ENCODE measurements at places on chromosomes 4 and X.
A peak's percentile ranks its signal among the peaks of the same experiment; 100 is the strongest.

DNA sequence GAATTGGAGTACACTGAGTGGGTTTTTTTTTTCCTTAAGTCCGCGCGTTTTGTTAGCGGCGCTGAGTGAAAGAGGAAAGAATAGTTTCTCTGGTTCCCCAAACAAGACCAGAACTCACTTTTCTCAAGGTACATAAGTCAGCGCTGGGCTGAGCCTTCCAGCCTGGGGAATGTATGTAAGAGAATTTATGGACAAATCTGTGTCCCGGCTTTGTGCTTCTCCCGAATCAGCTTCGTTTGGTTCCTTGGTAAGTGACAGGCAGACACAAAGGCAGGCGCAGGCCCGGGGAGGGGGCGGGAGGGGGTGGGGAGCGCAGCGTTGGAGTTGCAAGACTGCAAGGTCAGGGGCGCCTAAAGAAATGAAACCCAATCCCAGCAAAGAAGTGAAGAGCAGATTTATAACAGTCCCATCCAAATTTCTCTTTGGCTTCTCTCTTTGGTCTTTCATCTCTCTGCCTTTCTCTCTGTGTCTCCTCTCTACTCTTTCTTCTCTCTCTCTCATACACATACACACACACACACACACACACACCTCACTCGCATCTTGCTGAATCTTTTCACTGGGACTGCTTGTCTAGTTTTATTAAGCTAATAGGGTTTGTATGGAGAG, 981 bp downstream of the TET2 start:
- no peak for DNase-seq

GRCh38 chrX:144327495-144327894, 443.6 kb downstream of the UBE2NL start:
- no peak for DNase-seq

GRCh38 chr4:9925750-9926439, 95.4 kb downstream of the SLC2A9 start:
- no peak for DNase-seq

- DNase-seq, result peak; percentile 13
Observed at GRCh38 chrX:34379891-34380290, 247.8 kb upstream of the FAM47A start.

DNA sequence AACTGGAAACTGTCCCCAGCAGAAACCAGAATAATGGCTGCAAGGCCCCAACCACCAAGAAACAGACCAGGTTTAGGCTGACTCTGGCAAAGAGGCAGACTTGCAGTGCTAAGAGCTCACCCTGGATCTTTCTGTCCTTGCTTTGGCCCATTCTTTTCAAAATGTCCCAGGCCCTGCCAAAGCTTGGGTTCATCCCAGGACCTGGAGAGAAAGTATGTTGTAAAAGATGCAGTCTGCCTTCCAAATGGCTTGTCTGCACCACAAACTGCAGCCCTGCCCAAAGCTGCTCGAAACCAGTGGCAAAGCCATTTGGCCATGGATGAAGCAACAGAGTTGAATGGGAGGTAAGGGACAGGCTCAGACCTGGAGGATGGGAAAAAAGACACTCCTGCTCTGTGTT, 38.0 kb upstream of the LNX1 start:
- DNase-seq, result no peak

DNA sequence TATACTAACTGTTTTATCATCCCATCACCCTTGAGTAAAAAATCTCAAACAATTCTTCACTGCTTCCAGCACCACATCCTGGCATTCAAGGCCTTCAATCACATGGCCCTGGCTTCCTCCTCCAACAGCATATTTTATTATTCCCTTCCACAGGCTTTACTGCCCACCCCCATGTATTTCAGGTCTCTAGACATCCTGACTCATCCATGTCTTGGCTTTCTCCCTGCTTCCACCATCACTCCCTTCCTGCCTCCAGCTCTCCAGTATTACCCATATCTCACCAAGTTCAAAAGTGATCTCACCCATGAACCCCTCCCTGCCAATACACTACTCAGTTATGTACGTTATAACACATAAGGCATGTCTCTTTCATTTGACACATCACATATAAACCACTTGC, 34.7 kb upstream of the PLAC1 start:
- DNase-seq, result no peak

DNA sequence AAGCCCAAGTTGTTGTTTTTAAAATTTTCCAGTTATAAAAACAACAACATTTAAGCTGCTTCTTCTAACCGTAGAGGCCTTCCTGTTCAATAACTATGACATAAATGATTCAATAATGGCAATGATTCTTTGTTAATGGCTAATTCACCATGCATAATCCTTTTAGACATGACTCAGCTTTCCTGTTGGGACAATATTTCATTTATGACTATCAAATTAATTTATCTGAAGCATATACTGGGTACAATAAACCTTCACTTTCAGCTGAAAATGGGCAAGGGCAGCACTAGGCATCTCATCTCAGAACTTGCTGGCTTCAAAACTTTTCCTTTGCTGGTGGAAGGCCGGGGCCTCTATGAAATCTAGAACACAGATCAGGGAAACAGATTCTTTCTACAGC, 38.9 kb downstream of the TBC1D9 start:
- DNase-seq, result no peak

DNA sequence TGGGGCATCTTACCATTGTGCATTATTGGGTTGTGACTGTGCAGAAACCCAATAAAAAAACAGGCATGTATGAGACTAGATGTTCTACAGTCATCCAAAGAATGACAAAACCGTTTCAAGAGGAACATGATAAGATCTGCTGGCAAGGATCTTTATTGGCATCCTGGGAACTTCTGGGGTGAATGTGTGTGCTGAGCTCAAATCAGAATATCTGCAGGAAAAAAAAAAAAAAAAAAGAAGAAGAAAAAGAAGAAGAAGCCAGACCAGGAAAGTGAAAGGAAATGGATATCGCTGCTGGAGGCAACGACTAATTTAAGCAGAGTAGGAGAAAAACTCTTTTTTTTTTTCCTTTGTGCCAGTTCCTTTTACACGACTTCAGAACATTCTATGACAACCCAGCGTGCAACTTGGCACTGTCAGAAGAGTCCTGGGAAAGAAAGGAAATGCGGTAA, 484.2 kb upstream of the BOD1L1 start:
- no peak for DNase-seq

- no peak for DNase-seq
Observed at GRCh38 chrX:50905334-50905733, 5.2 kb upstream of the BMP15 start.

- DNase-seq, result peak; percentile 76
Observed at GRCh38 chrX:19682712-19683331, 167.5 kb upstream of the MAP3K15 start.

GRCh38 chr4:71189471-71189870, 149.3 kb upstream of the SLC4A4 start:
- no peak for DNase-seq

DNA sequence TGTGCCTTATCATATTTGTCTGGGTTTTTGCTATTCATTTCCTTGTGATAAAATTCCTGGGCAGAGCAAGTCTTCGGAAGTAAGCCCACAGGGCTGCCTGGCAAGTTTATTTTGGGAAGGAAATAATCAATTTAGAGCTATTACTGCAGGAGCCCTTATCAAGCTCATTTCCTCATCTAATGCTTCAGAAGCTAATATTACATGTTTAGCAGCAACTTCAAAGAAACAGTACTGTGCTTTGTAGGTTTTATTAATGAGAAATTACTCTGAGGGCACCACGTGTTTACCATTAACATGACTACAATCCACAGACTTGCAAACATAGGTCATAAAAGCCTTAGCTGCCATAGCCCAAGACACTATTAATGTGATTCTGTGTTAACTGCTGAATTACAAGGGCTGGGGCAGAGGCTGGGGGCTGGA, 540.0 kb downstream of the SPRY1 start:
- no peak for DNase-seq

DNA sequence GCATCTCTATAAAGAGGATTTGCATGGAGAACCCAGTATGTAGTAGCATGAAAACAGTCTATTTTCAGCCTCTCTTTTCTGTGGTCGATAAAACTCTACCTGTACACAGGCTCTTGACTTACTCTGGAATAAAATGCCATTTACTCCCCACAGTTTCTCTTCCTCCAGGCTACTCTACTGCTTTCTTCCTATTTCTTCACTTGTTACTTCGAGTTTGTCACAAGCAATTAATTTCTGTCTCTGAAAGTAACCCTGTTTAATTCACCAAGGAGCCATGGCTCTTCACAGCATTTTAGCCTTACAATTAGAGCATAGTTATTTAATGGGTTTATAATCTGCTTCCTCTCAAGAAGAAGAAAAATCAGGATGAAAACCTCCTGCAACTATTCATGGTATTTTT, 472.9 kb upstream of the PRKX start:
- no peak for DNase-seq

DNA sequence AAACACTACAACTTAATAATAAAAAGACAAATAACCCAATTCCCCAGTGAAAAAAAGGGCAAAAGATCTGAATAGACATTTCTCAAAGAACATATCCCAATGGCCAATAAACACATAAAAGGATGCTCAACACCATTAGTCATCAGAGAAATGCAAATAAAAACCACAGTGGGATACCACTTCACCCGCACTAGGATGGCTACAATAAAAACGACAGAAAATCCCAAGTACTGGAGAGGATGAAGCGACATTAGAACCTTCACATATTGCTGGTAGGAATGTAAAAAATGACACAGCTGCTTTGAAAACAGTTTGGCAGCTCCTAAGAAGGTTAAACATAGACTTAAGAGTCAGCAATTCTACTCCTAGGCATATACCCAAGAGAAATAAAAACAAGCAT, 140.6 kb upstream of the ARX start:
- no peak for DNase-seq

DNA sequence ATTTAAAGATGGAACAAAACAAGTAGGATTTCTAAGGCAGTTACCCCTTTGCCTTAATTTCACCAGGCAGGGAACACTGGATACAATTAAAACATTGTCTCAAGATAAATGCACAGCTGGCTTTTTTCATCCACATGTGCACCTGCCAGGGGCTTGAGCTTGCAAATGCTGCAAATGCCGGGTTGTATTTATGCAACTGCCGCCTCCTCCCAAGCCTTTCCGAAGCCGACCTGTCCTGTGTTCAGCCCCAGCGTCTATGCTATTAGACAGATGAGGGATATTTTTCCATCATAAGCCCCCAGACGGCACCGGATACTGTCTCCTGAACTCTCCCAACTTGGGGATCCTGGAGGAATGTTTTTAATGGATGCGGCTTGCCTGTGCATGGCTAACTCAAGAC, 251.6 kb downstream of the CRLF2 start:
- no peak for DNase-seq

DNA sequence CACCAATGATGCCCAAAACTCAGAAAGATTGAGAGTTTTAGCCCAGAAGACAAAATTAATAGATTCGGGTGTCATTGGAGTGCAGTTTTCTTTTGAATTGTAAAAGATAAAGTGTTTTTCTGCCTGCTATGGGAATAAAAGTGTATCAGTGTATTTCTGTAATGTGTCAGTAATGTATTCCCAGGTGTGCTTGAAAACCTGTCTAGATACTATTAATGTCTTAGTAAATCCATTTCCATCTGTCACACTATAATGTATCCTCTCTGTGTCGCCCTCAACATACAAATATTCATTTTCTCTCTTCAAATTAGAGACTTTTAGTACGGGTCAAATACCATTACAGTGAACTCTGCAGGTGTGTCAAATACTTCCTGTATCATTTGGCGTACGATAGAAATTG, 43.5 kb upstream of the ARX start:
- DNase-seq, result no peak

- no peak for DNase-seq
Observed at GRCh38 chrX:42546800-42547199, 231.2 kb downstream of the PPP1R2C start.

- DNase-seq, result no peak
Observed at GRCh38 chr4:42678512-42678911, 21.6 kb upstream of the ATP8A1 start.

DNA sequence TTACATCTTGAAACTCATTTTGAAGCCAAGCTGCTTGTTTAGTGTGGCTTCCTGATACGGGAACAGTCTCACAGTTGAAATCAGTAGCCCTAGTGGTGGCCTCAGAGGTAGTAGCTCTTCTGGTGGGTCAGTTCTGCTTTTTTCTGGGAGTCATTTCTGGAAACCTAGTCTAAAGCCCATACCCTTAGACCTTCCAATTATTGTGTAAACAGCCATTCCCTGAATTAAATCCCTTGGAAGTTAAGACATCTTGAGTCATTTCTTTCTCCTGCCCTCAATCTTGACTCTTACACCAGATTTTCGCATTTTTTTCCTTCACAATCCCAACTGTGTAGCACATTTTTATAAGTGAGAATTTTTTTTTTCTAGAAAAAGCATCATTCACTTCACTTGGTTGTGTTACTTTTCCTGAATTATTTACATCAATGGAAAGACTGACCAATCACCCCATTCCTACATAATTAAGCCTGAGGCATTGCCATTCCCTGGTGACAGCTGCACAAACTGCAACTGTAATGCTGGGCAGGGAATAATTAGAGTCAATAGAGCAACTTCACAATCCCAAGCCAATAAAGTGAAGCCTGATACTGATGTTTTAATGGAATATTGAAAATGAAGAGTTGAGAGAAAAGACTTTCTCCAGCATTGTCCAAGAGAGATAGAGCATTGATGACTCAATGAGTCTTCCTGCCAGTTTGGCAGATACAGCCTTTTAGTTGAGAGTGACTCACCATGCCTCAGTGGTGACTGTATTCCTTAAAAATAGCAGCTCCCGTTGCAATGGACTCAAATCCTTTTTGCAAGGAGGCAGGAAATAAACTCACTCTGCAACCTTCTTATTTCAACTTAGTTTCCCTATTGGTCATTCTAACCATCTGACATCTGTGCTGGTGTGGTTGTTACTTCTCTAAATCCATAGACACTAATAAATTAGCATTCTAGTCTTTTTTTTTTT, 13.0 kb upstream of the SEPSECS start:
- DNase-seq, result peak; percentile 67

DNA sequence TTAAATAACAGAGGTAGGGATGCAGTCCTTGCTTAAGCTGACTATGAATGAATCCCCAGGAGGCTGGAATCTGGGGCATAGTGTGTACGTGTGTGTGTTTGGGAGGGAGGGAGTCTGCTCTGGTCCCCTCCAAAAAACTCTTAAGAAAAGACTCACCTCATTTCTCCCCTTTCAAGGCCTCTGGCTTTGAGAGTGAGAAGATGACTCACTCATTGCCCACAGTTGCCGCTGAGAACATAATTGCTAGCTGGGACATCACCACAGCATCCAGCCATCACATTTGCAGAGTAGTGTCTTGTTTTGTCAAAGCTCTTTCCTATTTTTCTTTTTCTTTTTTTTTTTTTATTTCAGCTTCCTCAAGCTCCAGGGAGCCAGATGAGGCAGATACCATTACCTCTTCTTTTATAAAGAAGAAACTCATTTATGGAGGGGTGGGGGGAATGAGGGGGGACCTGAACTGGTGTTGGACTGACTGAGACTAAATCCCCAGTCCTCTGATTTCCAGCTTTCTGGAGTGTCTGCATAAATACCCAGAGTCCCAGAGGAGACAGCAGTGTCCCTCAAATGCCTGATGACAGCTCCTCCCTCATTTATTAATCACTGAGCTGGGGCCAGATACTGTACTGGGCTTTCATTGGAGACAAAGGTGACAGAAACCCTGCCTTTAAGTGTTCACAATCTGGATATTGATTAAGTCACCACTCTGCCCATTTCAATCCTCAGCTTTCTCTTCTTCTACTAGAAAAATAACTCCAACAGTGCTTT, 61.9 kb upstream of the LAS1L start:
- no peak for DNase-seq

- DNase-seq, result no peak
Observed at GRCh38 chrX:44815681-44816080, 28.1 kb upstream of the DUSP21 start.
